NK-92 treated with Interleukin-12 subunit alpha and Interleukin-12 subunit beta, amount 100 ng/mL, for 24 hours (cell line): ENCODE measurements at places on chromosomes 2 and 18.

DNA sequence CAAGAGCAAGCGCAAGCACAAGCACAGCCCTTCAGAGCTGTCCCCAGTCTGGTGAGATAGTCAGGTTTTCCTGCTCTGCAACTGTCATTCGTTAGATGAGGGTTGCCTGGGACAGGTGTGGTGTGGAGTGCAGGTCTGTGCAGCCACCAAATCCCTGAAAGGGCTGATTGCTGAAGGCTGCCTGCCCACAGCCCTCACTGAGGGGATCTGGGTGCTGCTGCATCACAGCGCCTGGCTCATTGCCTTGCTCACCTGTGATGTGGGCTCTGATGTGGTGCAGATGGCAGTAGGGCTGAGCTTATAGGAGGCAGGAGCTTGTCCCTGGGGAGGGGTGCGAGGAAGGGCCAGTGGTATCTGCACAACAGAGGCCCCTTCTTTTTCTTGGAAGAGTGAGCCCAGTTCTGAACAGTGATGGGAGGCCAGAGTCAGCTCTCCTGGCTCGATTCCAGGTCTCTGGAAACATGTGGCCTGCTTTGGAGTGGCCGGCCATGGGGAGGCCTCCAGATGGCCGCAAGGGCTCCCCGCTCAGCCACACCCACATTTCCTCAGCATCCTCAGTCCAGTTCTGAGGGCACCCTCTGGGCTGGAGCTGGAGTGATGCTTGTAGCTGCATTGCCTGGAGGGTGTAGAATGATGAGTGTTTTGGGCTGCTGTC lies 11.4 kb downstream of the UBE2F start:
- no peak for DNase-seq

DNA sequence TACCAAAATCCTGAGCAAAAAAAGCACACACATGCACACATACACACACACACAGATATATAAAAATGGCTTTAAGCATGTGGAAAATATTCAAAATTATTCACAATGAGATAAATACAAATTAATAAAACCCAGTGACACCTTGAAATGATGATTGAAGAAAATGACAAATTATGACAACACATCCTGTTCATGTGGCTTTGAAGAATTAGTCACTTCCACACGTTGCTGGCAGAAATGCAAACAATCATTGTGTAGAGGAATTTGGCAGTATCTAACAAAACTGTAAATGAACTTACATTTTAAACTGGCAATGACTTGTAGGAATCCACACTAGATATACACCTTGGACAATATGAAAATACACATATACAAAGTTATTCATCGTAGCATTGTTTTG lies 95.8 kb upstream of the RGPD4 start:
- DNase-seq = no peak

- no peak for DNase-seq
Measured at GRCh38 chr2:109260886-109261700, 132.1 kb downstream of the SH3RF3 start.

GRCh38 chr2:30622452-30622851 lies 175.4 kb downstream of the LCLAT1 start:
- no peak for DNase-seq

DNA sequence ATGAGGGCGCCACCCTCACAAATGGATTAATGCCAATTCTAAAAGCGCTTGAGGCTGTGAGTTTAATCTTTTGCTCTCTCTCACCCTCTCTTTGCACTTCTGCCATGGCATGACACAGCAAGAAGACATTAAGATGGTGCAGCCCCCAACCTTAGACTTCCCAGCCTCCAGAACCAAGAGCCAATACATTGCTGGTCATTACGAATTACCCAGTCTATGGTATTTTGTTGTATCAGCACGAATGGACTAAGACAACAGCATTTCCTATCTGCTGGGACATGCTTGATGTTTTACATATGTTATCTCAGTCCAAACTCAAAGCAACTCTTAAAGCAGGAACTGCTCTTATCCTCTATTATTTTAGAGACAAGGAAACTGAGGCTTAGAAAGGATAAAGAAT lies 222.9 kb downstream of the STK39 start:
- no peak for DNase-seq

- no peak for DNase-seq
Measured at GRCh38 chr2:38514603-38515154, 88.0 kb downstream of the HNRNPLL start.

GRCh38 chr2:26349690-26350089 lies 3.1 kb upstream of the ADGRF3 start:
- DNase-seq = no peak

DNA sequence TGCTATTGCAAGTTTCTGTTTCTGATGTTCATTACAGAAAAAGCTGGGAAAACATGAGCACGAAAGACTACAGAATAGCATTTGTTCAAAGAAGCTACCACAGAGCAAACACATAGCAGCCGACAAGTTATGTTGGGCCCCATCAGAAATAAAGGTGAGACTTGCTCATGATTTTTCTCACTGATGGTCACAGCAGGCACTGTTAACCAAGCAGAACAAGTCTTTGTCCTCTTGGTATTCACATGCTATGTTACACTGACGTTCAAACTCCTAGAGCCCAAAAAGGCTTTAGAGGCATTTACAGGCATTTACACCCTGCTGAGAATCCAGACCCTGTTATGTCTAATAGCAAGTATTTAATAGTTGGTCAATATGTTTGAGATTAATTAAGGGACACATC lies 235.0 kb upstream of the HNMT start:
- DNase-seq = no peak

DNA sequence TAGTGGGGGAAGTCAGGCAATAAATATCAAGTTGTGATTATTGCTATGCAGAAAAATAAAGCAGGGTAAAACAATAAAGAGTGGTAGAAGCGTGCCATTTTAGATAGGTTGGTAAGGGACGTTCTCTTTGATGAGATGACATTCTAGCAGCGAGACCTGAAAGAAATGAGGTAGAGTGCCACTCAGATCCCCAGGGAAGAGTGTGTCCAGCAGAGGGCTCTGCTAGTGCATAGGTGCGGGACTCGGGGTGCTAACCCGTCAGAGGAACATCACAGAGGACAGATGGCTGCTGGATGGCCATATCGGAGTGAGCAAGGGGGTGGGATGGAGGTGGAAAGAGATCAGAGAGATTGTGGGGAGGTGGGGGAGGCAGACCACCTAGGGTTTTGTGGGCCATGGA lies 16.3 kb upstream of the GTF2A1L start:
- no peak for DNase-seq

- DNase-seq = no peak
Measured at GRCh38 chr2:73089270-73090030, 17.9 kb upstream of the SFXN5 start.

DNA sequence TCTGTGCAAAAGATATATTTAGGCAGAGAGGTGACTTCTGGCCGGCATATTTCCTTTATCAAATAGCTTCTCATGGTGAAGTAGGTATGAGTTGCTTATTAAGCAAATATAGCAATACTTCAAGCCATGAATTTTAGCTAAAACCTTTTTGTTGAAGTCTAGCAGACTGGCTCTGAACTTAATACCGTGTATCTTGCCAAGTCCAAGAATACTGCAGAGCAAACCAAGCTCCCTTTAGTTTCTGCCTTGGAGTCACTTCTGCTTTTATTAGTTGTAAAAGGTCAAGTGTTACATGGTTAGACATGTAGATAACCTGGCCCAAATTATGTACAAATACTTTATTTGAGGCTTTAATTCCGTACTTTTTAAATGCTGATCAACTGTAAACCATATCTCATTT lies 627.6 kb upstream of the PKDCC start:
- no peak for DNase-seq

- DNase-seq = no peak
Measured at GRCh38 chr2:189409131-189409530, 32.1 kb upstream of the WDR75 start.

GRCh38 chr2:178479275-178479616 lies 846 bp upstream of the FKBP7 start:
- DNase-seq = no peak

- no peak for DNase-seq
Measured at GRCh38 chr2:237696461-237696860, 69.1 kb downstream of the LRRFIP1 start.

DNA sequence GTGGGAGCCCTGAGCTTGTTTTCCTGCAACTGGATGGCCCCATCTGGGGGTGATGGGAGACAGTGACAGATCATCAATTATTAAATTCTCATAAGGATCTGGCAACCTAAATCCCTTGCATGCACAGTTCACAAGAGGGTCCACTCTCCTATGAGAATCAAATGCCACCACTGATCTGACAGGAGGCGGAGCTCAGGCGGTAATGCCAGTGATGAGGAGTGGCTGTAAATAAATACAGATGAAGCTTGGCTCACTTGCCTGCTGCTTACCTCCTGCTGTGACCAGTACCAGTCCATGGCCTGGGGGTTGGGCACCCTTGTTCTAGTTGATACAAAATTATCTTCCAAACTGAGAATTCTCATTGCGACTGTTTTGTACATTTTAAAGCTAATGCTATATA lies 258.6 kb downstream of the CTNNA2 start:
- DNase-seq = no peak

DNA sequence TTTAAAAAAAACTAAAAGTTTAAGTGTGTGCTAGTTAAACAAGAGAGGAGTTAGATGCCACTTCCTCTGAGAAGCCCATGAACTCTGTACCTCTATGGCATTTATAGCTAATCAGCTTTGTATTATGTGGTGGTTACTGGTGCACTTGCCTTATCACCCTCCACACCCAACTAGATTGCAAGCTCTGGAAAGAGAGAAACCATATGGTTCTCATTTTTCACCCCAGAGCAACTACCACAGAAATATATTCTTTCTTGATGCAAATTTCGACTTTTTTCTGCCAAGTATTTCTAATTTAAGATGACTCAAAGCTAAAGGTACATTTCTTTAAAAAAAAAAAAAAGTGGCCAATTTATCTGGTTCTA lies 24.2 kb downstream of the RAPH1 start:
- DNase-seq = no peak

- no peak for DNase-seq
Measured at GRCh38 chr2:109188898-109189297, 59.9 kb downstream of the SH3RF3 start.

GRCh38 chr2:211946960-211947359 lies 591.6 kb downstream of the ERBB4 start:
- DNase-seq = no peak

GRCh38 chr2:47346107-47346506 lies 56.8 kb upstream of the MSH2 start:
- DNase-seq = no peak

GRCh38 chr2:10973766-10974165 lies 62.0 kb downstream of the KCNF1 start:
- no peak for DNase-seq

GRCh38 chr18:52700816-52701215 lies 360.8 kb downstream of the DCC start:
- DNase-seq = no peak

DNA sequence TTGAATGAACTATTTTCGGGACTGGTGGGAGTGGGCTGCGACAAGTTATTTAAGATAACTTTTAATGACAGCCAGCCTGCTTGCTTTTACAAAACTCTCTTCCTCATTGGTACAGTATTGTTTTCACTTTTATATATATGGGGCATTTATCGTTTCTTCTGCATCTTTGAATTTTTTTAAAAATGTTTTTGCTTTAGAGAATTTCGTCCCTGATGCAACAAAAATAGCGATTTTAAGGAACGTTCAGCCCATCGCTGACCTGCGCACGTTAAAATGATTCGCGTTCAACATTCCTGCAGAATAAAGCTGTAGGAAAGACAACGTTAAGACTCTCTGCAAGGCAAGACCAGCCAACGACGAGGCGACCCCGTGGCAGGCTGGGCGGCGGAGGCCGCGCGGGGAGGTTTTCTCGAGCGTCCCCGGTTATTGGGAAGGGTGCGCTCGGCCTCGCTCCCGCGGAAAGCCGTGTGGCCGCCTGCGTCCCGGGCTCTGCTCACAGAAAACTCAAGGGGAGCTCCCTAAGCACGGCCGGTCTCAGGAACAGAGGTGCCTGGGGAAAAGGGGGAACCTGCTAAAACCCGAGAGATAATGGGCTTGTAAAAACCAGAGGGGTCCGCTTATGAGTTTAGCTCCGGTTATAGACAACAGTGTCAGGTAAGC lies 3.0 kb downstream of the PAX8 start:
- DNase-seq = no peak

GRCh38 chr2:96860065-96861029 lies 2.5 kb upstream of the ANKRD39 start:
- DNase-seq = no peak

DNA sequence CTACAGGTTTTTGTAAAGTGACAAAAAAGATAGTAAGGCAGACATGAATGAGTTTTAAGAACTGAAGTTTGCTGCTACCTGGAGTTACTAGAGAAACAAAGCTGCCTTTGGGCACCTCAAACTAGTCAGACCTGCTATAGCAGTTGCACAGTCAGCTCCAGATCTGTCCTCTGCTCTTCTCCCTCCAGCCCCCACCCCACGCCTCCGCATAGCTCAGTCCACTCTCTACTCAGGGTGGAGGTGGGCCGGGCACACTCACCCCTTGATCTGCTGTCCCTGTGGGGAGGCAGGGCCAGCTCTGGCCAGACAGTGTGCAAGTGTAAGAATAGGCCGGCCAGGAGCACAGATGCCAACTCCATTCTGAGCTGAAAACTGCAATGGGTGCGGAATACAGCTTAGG lies 4.1 kb downstream of the SERTAD2 start:
- DNase-seq = no peak

GRCh38 chr2:12451726-12452125 lies 265.0 kb upstream of the TRIB2 start:
- DNase-seq = no peak

DNA sequence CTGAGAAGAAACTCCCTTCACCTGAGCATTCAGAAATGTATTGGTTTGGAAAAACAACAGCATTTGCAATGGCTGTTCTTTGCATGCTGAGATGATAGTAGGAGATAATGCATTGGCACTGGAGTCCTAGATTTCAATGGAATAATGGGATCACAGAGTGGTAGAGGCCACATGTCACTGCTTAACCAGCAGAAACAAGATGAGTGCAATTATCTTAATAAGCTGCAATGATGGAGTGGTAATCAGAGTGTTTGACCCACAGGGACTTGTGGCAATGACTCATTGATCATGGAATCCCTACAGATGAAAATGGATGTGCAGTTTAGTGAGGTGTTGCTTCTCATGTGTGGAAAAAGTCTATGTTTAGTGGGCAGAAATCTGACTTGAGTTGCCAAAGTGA lies 218.8 kb upstream of the ZEB2 start:
- DNase-seq = no peak

- no peak for DNase-seq
Measured at GRCh38 chr2:186733414-186733813, 39.6 kb downstream of the FAM171B start.

- DNase-seq = no peak
Measured at GRCh38 chr2:106607371-106607770, 120.2 kb downstream of the CD8B2 start.

- DNase-seq = no peak
Measured at GRCh38 chr2:68404893-68405799, 40.1 kb downstream of the PLEK start.

- no peak for DNase-seq
Measured at GRCh38 chr18:26460449-26461091, 87.8 kb downstream of the KCTD1 start.

GRCh38 chr18:3453540-3454364 lies 3.8 kb downstream of the TGIF1 start:
- no peak for DNase-seq

DNA sequence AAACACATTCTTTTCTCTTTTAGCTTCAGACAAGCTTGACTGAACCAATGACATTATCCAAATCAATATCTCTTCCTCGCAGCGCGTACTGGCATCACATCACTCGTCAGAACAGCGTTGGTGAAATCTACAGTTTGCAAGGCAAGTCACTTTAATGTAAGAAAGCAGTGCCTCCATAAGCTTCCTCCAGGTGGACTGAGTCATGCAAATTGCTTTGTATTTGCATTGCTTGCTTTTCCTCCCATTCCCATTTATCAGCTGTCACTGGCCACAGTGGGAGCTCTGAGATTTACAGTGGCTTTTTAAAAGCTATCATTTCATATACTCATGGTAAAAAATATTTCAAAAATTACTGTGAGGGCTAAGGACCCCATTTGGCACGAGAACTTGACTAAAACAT lies 189.9 kb downstream of the CD226 start:
- no peak for DNase-seq
